ENCODE measurements at places on chromosomes 5 and 9.

- no peak for DNase-seq
These were observed 11.7 kb downstream of the CER1 start for GRCh38 chr9:14710804-14711203.

DNA sequence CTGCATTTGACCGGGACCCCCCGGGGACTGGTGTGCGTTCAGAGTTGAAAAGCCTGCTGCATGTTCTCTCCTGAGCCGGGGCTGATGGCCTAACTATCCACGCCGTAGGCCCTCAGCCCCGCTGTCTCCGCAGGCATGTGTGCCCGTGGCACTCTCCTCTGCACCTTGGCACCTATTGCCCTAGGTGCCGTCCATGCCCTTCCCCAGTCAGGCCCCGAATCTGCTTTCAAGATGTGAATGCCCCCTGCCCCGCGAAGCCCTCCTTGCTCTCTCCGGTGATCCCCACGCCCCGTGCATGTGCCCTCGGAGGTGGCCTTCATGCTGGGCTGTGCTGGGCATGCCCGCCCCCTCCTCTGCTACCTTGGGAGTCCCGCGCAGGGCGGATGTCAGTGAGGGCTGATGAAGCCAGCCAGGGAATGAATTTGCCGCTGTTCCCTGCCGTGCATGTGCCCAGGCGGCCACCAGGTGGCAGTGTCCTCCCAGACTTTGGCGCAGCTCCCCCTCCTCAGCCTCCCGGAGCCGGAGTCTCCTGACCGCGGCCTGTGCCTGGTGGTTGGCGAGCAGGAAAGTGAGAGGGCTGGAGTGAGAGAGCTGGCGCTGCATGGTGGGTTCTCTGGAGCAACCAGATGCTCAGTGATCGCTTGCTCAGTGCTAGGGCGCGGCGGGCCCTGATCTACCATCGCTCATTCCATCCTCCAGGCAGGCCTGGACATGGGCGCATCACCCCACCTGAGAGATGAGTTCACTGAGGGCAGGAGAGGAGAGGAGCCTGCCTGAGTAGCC lies 112.9 kb upstream of the LMX1B start:
- DNase-seq: peak; percentile 63

- no peak for DNase-seq
These were observed 15.8 kb downstream of the MGAT1 start for GRCh38 chr5:180786531-180787398.

GRCh38 chr5:111649516-111649915 lies 107.5 kb downstream of the NREP start:
- no peak for DNase-seq

DNA sequence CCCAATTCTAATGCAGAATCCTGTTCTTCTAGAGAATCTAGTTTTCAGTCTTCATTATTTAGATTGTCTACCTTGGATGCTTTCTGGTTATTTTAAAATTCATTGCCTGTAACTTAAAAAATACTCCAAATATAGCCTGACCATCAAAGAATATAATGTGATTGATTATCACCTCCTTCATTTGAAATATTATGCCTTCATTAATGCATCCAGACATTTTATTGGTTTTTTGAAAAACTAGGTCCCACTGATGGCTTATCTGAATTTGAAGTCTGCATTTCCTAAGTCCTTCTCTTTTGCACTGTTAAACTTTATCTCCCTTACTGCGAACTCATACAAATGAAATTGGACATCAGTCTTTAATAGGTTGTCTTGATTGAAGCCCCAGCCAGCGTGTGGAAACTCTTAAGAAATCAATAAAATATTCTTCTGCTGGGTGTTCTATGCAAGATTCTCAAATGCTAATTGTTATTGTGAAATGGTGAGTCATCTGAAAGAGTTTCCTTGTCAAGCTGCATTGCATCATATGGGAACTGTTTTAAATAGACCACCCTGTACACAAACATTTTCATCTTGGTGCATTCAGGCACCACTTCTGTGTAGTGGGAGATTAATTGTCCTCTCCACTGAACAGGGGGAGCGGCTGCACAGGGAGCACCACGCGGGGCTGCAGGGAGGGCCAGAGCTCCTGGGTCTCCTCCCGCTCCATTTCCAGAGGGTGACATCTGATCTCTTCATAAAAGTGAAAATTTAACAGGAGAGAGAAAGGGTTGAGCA lies 92.3 kb upstream of the FANCC start:
- no peak for DNase-seq

Measured in stimulated activated CD4-positive, alpha-beta T cell treated with anti-CD3 and anti-CD28 coated beads, Interleukin-1b, Interleukin-23, amount 100 ng/mL, for 48 hours (primary cell).